Stimulated activated CD8-positive, alpha-beta memory T cell treated with anti-CD3 and anti-CD28 coated beads, Interleukin-7, amount 100 ng/mL, for 1 hour (primary cell): ENCODE measurements at places on chromosomes 2 and 18.

DNA sequence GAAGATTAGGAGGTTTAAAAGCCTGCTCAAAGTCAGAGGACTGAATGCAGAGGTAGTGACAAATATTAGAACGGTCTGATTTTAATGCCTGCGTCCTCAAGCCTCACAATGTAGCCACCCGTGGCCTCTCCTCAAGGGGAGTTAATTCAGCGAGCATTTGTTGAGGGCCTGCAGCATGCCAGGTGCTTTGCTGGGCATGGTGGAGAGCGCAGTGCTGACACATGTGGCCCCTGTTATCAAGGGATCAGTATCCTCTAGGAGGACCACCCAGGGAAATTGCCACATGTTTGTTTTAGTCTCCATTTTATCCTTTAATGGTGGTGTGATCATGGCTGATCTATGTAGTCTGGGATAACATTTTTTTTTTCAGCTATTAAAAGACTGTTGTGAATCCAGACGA lies 19.2 kb downstream of the PMAIP1 start:
- DNase-seq: no peak

DNA sequence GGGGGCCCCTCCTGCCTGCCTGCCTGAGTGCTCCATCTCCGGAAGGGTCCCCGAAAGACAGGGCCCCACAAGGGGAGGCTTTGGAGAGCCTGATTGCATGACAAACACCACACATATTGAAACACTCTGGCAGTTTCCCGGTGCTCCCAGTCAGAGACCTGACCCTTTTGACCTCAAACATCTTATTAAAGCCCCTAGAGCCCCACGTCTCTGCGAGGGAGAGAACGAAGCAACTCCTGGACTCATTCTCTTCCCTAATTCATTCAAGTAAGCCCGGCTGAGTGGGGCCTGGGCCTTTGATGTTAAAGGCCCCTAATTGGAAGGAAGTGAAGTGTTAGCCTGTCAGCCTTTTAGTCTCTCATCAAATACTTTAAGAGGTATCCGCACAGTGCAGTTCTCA lies 335.6 kb downstream of the CYRIA start:
- DNase-seq: no peak

DNA sequence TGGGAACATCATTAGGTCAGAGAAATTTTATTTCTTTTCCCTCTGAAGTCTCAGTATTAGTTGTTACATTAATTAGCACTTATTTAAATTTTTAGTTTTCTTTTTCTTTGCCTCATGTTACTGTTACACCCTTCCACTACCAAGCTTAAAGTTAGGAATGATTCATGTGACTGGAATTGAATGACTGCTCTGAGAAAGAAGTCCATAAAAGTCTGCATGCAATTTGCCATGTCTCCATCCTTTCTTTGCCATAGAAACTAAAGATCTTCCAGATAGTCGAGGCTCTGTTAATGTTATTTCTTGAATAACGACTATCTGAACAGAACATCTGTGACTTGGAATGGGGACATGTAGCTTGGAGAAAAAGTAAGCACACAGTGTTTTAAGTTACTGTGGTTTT lies 1269.8 kb upstream of the PIK3C3 start:
- no peak for DNase-seq

GRCh38 chr2:186894478-186894877 lies 45.5 kb upstream of the ZSWIM2 start:
- DNase-seq: no peak
